HepG2 (cell line): ENCODE measurements at places on chromosomes 12 and 14. TPM values are rescaled to one million over a fixed set of nuclear protein-coding genes. Genes with fewer than 3 reads are reported as not detected.

Gene SMAGP
- total RNA-seq = 9.2 and 9.4 TPM in 2 replicates

Gene TPPP2
- total RNA-seq = 0.58 and 0.63 TPM in 2 replicates

Gene NPFF
- 0.51 TPM in 1 of 2 replicates, not detected in the other for total RNA-seq

Gene RHEBL1
- total RNA-seq = 1.4 and 1.6 TPM in 2 replicates

Gene OR4N2
- total RNA-seq = not detected in 2 replicates

Gene FOXJ2
- 2.2 and 3.0 TPM in 2 replicates for total RNA-seq

Gene AKAP3
- total RNA-seq = 0.49 and 0.84 TPM in 2 replicates

Gene PPP4R4
- 19.8 and 21.2 TPM in 2 replicates for total RNA-seq

Gene TMTC1
- total RNA-seq = 1.4 and 1.8 TPM in 2 replicates

Gene POTEG
- not detected in 2 replicates for total RNA-seq

Gene ALKBH1
- total RNA-seq = 14.3 and 14.5 TPM in 2 replicates

Gene RTN1
- total RNA-seq = 0.04 and 0.20 TPM in 2 replicates

Gene DBX2
- not detected in 2 replicates for total RNA-seq

Gene UTP20
- total RNA-seq = 38.5 and 60.0 TPM in 2 replicates

Gene FLRT2
- not detected in 2 replicates for total RNA-seq

Gene DLK1
- 48.2 and 95.5 TPM in 2 replicates for total RNA-seq

Gene FOXA1
- total RNA-seq = 58.1 and 58.6 TPM in 2 replicates

Gene DNAH10
- 0.02 and 0.06 TPM in 2 replicates for total RNA-seq

Gene APOLD1
- 0.20 TPM in 1 of 2 replicates, not detected in the other for total RNA-seq

Gene CFAP54
- total RNA-seq = not detected in 2 replicates

Gene GPHN
- 19.2 and 37.7 TPM in 2 replicates for total RNA-seq

Gene KRT5
- not detected in 2 replicates for total RNA-seq

Gene PALS1
- 20.0 and 30.6 TPM in 2 replicates for total RNA-seq

Gene RBM25
- 52.0 and 65.9 TPM in 2 replicates for total RNA-seq

Gene RNF212B
- not detected in 2 replicates for total RNA-seq

Gene PMCH
- not detected in 2 replicates for total RNA-seq

Gene KCNK10
- not detected in 2 replicates for total RNA-seq

Gene GALNT16
- total RNA-seq = 0.36 and 0.82 TPM in 2 replicates

Gene MANSC4
- total RNA-seq = not detected in 2 replicates

Gene REM2
- not detected in 2 replicates for total RNA-seq

Gene KRT78
- total RNA-seq = not detected in 2 replicates

Gene HHIPL1
- total RNA-seq = not detected in 2 replicates

Gene ENDOU
- not detected in 2 replicates for total RNA-seq

Gene CLEC1B
- total RNA-seq = not detected in 2 replicates

Gene TTC6
- total RNA-seq = 13.2 and 27.4 TPM in 2 replicates

Gene SLC6A15
- total RNA-seq = not detected in 2 replicates

Gene A2M
- 1,675 and 2,807 TPM in 2 replicates for total RNA-seq

Gene SLC25A47
- 0.87 and 1.0 TPM in 2 replicates for total RNA-seq

Gene ZNF385A
- 0.44 and 0.49 TPM in 2 replicates for total RNA-seq
